ENCODE measurements at places on chromosomes 3 and 15. TPM values are rescaled to one million over a fixed set of nuclear protein-coding genes. Genes with fewer than 3 reads are reported as not detected.

Gene ARHGEF26
- polyA plus RNA-seq = 57.8 TPM

Gene SLC22A14
- 0.75 TPM for polyA plus RNA-seq

Gene RPP14
- 20.1 TPM for polyA plus RNA-seq

Gene ADGRG7
- not detected for polyA plus RNA-seq

Gene KLHL6
- 1.5 TPM for polyA plus RNA-seq

Gene MAP1A
- 189 TPM for polyA plus RNA-seq

Gene SKOR1
- polyA plus RNA-seq = 20.1 TPM

Gene SLC6A20
- polyA plus RNA-seq = 24.7 TPM

Gene ATP13A5
- polyA plus RNA-seq = 3.9 TPM

Gene SI
- polyA plus RNA-seq = 0.05 TPM

Gene NLGN1
- 18.9 TPM for polyA plus RNA-seq

Gene RNF13
- 124 TPM for polyA plus RNA-seq

Gene PRR23B
- polyA plus RNA-seq = not detected

Gene KCNMB2
- polyA plus RNA-seq = 15.3 TPM

Gene ANKDD1A
- polyA plus RNA-seq = 21.0 TPM

Gene FBXW12
- polyA plus RNA-seq = 0.54 TPM

Gene HYAL1
- 1.4 TPM for polyA plus RNA-seq

Gene AGBL1
- 0.35 TPM for polyA plus RNA-seq

Gene AHSG
- 0.27 TPM for polyA plus RNA-seq

Gene MKRN2OS
- 1.4 TPM for polyA plus RNA-seq
